ENCODE measurements at places on chromosomes 5 and 9. TPM values are rescaled to one million over a fixed set of nuclear protein-coding genes. Genes with fewer than 3 reads are reported as not detected.

DNA sequence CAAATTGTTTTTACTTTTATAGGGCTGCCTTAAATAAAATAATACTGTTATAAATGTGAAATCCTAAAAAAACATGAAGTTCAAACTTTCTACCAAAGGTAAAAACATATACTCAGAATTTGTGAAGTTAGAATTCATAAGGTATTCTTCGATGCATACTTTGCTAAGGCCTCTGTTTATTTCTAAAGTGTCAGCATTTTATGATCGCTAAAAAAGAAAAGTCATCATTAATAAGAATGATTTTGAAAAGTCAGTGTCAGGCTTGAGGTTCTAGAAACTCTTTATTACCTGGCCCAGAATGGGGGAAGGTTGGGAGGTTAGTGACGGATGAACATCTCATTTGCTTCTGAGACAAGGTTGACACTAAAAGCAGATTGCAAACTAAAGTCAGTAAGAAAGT is 26.2 kb upstream of the NADK2 start:
- no peak for DNase-seq

DNA sequence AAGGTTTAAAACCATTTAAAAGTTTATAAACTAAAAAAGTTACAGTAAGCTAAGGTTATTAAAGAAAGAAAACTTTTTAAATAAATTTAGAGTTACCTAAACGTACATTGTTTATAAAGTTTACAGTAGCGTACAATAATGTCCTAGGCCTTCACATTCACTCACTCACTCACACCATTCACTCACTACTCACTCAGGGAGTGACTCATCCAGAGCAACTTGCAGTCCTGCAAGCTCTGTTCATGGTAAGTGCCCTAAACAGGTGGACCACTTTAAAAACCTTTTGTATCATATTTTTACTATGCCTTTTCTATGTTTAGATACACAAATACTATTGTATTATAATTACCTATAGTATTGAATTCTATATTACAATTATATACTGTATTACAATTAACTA is 190.8 kb upstream of the RASA1 start:
- DNase-seq = no peak

DNA sequence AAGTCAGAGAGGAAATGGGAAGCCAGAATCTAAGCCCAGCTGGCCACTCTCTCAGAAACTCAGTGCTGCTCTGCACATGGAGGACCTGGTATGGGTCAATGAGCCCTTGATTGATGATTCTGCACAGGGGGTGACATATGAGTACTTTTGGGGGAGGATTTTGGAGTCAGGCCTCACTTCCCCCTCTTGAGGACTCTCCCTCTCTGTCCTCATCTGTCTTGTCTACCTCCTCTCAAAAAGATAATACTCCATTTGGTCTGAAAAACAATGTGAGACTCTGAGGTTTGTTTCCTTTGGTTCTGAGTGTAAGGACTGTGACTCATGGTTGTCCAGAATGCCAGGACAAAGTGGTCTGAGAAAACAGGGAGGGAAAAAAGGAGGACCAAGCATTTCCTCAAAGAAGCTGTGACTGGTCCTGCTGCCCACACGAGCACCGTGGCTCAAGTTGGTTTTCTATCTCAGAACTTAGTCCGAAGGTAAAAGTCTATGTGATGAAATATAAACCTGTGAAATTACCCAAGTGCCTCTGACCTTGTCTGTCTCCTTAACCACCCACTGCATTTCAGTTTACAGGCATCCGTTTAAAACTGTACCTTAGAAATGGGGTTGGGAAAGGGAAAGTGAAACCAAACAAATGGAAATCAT is 11.1 kb downstream of the TTC39B start:
- no peak for DNase-seq

- DNase-seq = no peak
Measured at GRCh38 chr5:7886849-7887475, 18.0 kb downstream of the MTRR start.

- DNase-seq = no peak
Measured at GRCh38 chr5:881551-881935, 11.1 kb downstream of the BRD9 start.

GRCh38 chr5:168334695-168335094 is 43.2 kb downstream of the WWC1 start:
- DNase-seq = no peak

DNA sequence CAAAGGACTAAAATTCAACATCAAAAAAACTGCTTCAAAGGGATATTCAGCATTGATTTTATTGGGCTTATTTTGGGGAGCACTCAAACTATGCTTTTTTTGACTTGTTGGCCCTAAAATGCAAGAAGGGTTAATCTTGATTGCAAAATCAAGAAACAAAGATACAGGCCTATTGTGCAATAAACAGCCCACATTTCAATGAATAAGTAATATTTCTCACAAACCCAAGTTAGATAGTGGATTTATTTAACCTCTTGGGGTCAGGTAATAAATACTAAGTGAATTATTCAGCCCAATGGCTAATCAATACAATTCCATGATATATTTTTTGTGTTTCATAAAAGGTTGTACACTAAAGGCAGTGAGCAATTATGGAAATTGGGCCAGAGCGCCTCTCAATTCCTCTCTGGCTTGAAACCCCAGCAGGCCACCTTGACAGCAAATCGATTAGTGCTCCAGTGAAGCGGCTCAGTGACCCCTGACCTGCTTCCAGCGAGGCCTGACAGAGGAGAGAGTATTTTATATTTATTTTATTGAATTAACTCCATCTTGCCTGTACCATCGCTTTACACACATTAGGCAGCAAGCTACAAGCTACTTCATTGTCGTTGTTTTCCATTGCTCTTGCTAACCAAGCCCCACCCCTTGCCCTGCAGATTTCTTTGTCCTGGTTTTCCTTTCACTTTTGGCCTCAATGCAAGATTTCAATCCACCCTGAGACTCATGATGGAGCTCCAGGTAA is 65.5 kb downstream of the EBF1 start:
- no peak for DNase-seq

- DNase-seq = no peak
Measured at GRCh38 chr5:86885489-86886230, 267.9 kb downstream of the COX7C start.

DNA sequence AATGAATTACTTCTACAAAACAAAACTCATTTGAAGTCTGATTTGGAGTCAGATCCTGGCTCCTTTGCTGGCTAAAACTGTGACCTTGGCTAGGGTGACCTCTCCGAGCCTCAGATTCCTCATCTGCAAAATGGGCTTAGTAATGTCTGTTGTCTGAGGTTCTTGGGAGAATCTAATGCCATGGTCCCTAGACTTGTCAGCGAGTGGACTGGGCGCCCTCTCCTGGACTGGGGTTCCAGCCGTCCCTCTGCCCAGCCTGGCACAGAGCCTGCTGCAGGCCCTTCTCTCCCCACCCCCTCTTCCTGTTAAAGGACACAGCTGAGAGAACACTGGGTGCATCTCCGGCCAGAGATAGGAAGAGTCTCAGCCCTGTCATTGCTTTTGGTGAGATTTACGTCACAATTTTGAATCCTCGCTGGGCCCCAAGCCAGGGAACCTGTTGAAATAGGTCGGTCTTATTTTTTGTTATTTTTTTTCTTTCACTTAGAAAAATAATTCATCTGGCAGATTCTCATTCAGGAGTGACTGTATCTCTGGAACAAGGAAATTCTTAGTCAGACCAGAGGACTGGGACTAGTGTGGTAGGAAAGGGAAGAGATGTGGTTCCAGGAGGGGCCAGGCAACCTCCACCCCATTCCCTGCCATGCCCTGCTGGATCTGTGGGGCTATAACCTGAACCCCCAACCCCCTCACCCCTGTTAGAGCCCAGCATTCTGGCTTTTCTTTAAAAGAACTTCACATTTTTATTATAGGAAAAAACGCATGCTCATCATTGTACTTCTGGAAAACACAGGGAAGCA is 48.2 kb upstream of the RPL26L1 start:
- no peak for DNase-seq

DNA sequence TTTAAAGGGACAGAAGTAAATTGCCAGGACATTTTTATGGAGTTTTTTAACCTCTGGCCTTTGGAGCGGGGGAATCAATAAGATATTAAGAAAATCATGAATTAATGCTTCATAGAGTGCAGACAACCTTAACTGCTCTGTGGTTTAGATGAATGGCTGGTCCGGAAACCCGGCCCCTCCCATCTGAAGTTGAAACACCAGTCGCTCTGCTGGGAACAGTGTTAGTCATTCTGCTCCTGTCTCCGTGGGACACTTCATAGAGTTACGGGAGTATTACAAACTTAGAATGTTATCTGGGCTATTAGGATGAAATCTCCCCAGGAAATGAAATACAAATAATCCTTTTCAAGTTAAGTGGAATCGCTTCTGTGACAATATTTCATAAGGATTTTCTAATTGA is 110.1 kb upstream of the IRX2 start:
- no peak for DNase-seq

DNA sequence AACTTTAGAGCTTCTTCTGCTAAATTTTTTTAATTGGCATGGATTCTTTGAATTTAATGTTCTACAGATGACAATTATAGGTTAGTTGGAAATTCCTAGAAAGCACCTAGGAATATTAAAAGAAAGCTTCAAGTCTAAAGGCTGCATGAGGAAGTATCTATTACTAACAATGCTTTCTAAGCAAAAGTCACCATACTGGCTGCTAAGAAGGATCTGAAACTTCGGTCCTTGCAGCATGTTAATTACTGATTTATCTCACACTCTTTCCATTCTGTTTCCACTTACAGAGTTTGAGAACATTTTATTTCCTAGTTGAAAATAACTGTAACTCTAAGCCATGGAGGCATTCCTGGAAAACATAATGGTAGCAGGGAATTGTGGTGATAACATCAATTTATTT is 8.4 kb downstream of the SEMA6A start:
- no peak for DNase-seq

DNA sequence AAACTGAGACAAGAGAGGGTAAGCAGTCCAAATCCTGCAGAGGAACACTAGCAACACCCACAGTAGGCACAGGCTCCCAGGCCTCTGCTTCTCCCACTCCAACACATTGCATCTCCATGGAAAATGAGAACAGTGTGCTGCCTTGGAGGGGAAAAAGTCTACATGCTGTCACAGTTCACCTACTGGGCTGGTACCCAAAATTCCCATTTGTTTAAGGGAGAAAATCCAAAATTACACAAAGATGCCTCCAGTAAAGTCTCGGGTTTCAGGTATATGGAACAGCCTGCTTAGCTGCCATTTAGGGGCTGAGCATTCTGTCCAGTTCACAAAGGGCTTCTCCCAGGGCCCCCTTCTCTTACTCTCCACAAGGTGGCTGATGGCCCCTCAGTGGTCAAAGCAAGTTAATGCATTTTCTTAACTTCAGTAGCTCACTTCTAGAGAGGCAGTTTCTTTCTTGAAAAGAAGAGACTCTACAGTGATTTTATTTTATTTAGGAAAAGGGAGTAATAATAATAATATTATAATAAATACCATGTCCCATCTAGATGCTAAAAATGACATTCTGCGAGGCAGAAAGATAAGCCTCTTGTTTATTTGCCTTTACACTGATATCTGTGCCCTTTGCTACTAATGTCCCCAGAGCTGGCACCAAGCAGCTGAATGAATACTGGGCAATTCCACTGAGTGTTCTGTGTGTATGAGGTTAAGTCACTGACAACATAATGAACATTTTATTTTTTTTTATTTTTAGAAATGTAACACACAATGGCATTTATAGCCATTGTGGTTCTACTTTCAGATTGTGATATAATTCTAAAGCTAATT is 89.4 kb downstream of the RGS7BP start:
- no peak for DNase-seq

SMIM33 gene
- total RNA-seq = not detected

PARP8 gene
- total RNA-seq = 62.5 TPM

NR2F1 gene
- not detected for total RNA-seq

IRX1 gene
- total RNA-seq = not detected

SPATA31A3 gene
- total RNA-seq = not detected

OR1J2 gene
- not detected for total RNA-seq

PCDH12 gene
- 1.3 TPM for total RNA-seq

AMBP gene
- not detected for total RNA-seq

EIF4E1B gene
- total RNA-seq = not detected

SLC34A3 gene
- total RNA-seq = not detected

FAM53C gene
- 28.8 TPM for total RNA-seq

SLC28A3 gene
- 0.08 TPM for total RNA-seq

ARL10 gene
- total RNA-seq = 12.9 TPM

NIPSNAP3A gene
- 7.7 TPM for total RNA-seq
